ENCODE measurements at places on chromosomes 11 and 22. TPM values are rescaled to one million over a fixed set of nuclear protein-coding genes. Genes with fewer than 3 reads are reported as not detected.

The CD82 gene
- 8.7 TPM for total RNA-seq

The TH gene
- not detected for total RNA-seq

DNA sequence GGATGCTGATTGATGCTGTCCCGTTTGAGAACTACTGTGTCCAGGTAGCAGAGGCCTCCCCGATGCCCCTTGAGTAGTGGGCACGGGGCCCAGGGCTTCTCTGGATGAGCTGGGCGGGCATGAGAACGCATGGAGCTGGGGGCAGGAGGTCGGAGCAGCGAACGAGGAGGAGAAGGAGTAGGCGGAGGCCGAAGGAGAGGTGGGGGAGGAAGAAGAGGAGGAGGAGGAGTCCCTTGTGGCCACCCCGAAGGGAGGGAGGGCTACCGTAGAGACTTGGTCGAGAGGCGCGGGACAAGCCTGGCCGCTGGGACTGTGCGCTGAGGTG, 62.9 kb downstream of the CRYBB2 start:
- DNase-seq: no peak

The TEX54 gene
- not detected for total RNA-seq

DNA sequence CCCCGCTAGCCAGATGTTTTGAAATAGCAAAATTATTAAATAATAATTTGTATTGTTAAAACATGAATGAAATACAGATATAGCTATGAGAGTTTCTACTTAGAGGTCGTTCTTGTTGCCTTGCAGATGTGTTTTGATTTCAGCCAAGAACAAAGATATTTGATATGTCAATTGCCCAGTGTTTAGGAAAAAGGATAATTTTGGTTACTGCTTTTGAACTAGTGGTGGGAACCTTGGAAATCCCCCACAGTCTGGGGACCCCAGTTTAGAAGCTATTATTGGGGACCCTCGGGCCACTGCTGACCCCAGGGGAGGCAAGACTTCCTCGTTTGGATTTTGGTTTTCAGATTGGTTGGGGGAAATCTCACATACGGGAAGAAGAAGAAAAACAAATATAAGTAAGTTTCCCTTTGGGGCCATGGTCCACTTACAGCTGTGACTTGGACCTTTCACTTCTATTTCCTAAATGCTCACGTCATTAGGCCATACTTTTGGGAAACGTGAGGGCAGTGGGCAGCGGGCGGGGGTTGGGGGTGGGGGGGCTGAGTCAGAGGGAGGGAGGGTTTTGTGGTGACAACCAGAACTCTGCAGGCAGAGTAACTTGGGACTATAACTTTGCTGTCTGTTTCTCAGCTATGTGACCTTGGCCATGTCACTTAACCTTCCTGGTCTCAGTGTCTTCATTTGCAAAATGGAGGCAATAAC, 37.0 kb downstream of the LDLRAD3 start:
- no peak for DNase-seq

Measured in sigmoid colon (tissue), 7 donors.